Activated CD4-positive, alpha-beta T cell treated with anti-CD3 and anti-CD28 coated beads, Interleukin-2, Interleukin-6, amounts not matched to agents 100 ng/mL and 50 ng/mL, durations not matched to agents 16 hours and 8 hours (primary cell): ENCODE measurements at places on chromosomes 5 and 9.

DNA sequence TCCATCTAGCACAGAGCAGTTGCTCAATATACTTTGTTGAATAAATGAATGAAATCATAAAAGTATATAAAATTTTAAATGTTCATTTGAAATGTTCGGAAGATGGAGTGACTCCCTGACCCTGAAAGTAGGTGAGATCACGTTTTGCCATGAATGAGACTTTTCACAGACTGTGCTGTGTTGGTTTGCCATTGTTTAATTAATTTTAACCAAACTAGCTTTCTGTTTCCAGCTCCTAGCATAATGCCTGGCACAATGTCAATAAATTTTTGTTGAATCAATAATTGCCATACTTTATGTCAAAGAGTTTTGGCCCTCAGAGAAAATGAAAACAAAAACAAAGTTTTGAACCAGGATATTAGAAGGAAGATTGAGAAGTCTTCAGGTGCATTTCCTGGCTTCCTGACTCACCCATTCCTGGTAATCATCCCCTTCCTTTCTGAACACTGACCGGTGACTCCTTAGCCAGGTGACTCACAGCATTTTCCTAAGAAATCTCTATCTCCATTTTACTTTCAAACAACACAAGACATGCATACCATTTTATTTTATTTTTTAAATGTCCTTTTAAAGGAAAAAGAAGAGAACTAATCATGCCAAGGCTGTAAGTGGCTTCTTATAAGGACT is 15.1 kb downstream of the SLC28A3 start:
- DNase-seq: no peak

DNA sequence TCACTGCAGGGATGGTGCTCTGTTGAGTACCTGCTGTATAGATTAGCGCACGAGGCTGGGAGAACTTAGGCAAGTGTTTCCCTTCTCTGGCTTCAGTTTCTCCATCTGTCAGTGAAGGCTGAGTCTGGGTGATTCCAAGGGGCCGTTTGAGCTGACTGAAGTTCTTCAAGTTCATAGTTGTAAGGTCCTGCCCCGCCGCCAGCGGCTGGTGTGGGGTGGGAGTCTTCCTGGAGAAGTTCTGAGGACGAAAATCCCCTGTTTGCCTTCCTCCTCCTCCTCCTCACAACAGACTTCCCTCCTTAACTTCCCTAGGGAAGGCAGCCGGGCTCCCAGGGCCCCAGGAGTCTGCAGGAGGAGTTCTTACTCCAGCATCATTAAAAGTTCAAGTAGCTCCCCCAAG is 1.7 kb upstream of the HRCT1 start:
- no peak for DNase-seq

GRCh38 chr5:88555674-88556073 is 287.0 kb upstream of the TMEM161B start:
- no peak for DNase-seq

GRCh38 chr5:56269216-56269927 is 36.2 kb upstream of the ANKRD55 start:
- DNase-seq: peak; percentile 23

DNA sequence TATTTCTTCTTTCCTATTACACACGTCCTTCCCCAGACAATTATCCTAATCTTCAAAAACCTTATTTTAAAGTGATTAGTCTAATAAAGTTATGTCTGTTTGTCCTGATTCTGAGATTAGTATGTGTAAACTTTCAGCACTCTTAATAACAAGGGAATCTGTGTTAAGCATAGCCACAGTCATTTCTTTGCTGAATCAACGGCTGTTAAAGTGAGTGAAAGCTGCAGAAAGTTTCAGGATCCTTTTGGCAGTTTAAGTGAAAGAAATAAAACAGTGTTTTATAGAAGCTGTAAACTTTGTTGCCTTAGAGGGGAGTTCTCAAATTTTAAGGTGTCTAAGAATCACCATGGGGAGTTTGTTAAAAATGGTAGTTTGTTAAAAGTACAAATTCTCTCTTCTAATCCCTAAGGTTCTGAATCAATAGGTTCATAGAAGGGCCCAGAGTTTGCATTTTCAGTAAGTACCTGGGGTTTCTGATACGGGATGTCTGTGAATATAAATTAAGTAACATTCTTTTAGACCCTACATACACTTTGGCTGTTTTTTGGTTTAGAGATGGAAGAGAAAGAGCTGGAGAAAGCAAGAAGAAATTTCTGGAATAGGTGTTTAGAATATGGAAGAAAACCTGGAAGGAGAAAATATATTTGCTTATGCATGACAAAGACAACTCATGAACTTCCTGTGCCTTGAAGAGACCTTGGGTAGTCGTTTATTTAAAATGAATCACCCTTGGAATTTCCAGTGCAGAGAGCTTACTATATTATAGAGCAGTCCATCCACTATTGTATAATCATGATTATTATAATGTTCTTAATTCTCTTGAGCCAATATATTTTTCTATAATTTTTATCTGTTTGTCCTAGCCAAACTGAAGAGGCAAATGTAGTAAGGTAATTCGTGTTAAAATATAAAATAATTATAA is 45.7 kb downstream of the SCAMP1 start:
- peak; percentile 38 for DNase-seq

DNA sequence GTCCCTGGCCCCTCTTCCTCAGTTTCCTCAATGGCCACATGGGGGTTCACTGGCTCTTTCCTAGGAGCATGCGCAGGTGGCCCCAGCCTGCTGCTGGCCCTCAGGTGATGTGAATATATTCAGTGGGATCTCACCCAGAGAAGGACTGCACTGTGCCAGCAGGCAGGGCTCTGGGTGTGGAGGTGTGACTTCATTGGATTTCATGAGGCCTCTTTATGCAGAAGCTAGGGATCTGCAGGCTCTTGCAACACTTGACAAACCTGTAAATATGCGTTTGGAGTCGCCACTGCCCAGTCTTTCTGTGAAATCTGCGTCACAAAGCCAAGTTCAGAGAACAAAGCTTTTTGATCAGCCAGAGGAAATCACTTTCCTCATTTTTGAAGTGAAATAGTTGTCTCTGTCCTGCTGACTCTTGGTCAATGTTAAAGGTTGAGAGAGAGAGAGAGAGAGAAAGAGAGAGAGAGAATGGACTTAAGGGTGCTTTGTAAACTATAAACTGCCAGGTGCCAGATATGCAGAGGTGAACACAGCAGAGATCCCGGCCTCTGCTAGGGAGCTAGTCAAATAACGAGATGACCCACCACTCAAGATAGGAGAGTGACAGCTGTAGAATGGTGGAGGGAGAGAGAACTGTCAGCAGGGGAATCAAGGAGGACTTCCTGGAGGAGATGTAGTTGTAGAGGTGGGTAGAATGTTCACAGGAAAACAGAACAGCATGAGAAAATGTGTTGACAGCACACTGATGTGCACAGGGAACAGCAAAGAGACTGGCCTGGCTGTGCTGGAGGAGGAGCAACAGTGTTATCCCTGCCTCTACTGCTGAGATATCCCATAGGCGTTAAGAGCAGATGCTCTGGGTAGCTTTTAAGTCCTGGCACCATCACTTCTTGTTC is 167.0 kb upstream of the ZNF618 start:
- DNase-seq: no peak

DNA sequence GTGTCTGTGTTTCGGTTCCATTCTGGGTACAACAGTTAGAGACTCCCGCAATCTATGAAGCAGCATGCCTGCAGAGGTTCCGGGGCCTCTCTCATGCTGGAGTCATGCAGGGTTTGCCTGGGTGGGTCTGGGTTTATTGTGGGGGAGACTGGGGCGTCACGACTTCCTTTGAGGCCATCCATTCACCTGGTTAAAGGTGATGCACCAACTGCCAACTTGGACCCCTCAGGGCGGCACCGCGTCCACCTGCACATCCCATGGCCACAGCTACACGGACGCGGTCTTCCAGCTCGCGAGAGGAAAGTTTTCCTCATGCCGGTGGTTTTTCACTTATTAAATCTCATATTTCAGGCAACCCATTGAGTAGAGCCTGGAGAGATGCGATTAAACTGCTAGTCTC is 30.9 kb upstream of the IRX4 start:
- DNase-seq: no peak

DNA sequence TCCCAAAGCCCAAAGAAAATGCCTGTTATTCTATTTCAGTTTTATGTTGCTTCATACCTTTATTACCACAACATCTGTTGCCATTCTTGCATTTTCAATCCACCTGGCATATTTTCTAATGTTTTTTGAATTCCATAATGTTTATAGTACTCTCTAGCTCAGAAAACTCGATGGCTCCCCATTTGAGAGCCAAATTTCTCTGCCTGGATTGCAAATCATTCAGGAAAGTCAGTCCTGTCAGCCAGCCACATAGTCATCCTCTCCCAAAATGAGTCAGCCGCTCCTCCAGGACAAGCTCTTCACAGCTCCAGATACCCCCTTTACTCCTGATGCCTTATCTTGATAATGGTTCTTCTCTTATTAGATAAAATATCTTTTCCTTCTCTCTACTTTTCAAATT is 78.2 kb upstream of the ADCY2 start:
- DNase-seq: no peak

- DNase-seq: no peak
These were observed 6.0 kb upstream of the NSMF start for GRCh38 chr9:137465000-137465719.
